Left renal pelvis (tissue), 4 donors: ENCODE measurements at places on chromosomes 1 and 21.
A peak's percentile ranks its signal among the peaks of the same experiment; 100 is the strongest.

DNA sequence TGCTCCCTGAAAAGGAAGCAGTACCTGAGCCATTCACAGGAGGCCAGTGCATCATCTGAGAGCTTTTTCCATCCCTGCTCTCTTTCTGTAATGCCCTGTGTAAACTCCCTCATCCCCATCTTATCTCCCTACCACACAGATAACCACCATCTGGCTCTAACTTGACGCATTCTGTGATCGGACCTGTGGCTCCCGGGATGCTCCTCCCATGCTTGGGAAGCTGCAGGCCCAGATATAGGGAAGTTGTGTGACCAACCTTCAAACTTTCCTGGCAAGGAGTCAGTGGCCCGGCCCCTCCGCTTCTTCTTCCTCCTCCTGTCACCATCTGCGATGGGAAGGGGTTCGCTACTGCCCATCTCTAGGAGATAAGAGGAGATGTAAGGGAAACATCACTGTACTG lies 21.1 kb downstream of the MKNK1 start:
- no peak for DNase-seq

- DNase-seq, result no peak
Measured at GRCh38 chr1:94614996-94615395, 73.4 kb upstream of the F3 start.

DNA sequence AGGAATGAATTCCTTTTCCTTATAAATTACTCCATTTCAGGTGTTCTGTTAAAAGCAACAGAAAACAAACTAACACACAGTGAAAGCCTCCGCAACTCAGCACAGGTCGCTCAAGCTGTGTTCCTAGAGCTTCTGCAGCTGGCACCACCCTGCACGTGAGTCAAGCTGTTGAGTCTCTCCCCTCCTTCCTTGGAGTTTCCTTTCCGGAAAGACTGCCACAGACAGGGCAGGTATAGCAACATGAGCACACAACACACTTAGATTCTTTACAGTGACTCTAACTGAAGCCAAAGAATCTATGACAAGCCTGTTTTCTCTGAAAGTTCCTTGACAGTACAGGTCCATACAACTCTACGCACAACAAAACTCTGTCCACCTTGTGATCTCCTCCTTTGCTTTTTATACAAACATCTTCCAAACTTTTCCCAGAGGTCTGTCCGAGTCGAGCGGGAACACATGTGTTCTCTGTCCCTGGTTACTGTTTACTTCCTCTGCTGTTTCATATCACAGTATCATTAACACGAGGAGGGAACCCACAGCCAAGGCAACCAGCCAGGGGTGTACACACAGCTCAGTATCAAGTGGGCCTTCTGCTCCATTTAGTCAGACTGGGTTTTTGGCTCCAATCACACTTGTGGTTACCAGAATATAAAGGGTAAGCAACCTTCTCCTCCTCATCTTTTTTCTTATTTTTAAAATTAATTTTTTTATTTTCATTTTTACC lies 38.7 kb upstream of the DESI2 start:
- no peak for DNase-seq

DNA sequence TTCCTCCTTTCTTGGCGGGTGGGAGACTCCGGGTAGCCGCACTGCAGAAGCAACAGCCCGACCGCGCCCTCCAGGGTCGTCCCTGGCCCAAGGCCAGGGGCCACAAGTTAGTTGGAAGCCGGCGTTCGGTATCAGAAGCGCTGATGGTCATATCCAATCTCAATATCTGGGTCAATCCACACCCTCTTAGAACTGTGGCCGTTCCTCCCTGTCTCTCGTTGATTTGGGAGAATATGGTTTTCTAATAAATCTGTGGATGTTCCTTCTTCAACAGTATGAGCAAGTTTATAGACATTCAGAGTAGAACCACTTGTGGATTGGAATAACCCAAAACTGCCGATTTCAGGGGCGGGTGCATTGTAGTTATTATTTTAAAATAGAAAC lies 2.5 kb downstream of the OLIG2 start:
- DNase-seq, result no peak

DNA sequence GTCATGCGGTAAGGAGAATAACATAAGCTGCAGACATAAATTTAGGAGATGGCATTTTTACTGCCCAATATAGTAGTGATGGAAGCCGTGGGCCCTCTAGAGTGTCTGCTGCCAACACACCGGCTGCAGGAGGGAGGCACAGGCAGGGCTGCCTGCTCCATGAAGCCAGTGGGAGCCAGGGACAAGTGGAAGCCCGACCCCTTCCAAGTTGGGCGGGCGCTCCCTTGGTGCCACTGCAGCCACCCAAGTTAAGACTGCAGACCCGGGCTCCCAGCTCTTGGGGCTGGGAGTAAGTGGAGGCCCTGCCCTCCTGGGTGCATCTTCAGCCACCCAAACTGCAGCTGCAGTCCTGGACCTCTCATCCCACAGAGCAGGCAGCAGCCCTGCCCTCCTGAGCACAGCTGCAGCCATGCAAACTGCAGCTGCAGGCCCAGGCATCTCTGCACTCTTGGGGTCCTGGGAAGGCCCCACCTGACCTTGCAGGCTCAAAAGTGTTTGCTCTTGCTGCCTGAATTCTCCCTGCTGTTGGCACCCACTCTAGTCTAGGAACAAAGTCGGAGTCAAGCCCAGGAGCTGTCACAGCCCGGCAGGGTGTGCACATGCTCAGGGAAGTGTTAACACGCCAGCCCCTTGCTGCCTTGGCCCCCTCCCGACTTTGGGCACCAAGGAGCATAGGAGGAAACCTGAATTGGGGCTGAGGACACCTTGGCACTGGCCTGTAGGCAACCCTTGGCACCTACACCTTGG lies 437.2 kb upstream of the PRMT6 start:
- no peak for DNase-seq

DNA sequence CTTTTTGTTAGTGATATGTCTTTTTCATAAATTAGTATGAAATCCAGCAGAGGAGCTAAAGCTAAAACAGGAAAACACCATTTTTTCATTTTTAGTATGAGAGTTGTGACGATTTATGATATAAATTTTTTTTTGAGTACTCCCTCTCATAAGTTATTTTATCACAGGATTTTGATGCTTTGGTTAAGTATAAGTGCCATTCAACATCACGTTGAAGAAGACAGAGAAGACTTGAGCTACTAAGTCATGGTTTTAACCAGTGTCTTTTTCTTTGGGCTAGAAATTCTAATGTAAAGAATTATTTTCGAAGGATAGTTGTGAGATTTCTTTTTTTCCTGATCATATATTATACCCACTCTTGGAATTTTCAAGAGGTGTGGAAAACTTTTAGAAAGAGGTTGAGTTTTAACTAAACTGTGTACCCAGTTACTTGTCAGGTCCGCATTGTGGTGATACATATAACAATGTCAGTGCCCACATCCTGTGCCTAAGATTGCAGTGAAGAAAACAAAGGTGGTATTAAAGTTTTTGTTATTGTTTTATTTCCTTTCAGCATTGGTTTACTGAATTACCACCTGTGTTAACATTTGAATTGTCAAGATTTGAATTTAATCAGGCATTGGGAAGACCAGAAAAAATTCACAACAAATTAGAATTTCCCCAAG lies 93.8 kb downstream of the USP25 start:
- no peak for DNase-seq

DNA sequence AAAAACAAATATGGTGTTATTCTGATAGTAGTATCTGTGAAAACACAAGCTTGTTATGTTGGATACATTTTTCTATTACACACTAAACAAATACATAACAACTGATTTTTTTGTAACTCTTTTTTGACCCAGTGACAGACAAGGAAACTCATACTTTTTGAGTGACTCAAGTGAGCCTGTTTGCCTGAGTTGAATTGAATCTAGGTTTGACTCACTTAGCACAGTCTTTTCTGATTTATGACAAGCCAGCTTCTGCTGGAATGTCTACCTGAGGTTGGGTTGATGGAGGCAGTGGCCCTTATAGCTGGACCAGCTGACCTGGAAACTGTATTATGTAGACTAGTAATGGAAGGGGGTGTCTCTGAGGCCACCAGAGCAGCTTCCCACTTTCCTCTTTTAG lies 4.2 kb upstream of the CLCA4 start:
- no peak for DNase-seq

GRCh38 chr1:6001992-6002576 lies 9.9 kb upstream of the NPHP4 start:
- DNase-seq, result no peak

DNA sequence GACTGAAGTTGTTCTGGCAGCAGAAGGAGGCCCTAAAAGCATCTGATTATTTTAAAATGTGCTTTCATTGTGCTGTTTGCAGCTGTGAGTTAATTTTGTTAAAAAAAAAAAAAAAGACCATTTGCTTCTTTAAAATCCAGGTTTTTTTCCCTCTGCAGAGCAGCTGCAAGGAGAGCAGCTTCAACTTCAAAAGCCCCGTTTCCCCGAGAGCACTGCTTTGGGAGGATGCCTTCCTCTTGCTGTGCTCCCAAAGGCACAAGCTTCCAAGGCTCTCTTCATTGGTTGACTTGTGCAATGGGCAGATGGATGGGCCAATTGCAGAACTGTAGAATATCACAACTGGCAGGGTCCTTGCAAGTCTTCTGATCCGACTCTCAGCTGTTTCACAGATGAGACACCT lies 459.2 kb upstream of the PKN2 start:
- DNase-seq, result no peak

- peak; percentile 1 for DNase-seq
Measured at GRCh38 chr1:102434421-102434820, 437.7 kb upstream of the OLFM3 start.

GRCh38 chr21:45950740-45951515 lies 30.6 kb upstream of the COL6A1 start:
- DNase-seq, result no peak

DNA sequence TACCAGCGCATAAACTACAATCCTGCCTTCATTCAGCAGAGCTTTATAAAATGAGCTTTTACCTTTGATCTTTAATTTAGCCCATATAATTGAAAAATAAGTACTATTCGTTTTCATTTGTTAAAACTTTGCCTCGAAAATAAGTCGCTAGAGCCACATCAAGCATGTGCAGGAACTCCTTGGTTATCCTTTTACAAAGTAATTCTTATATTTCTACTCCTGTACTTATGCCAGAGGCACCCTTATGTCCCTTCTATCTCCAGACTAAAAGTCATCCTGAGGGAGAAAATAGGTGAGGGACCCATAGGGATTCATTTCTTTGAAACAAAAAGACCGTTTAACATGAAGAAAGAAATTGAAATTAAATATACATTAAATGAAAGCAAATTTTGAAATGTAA lies 278.2 kb upstream of the C1orf105 start:
- DNase-seq, result no peak

DNA sequence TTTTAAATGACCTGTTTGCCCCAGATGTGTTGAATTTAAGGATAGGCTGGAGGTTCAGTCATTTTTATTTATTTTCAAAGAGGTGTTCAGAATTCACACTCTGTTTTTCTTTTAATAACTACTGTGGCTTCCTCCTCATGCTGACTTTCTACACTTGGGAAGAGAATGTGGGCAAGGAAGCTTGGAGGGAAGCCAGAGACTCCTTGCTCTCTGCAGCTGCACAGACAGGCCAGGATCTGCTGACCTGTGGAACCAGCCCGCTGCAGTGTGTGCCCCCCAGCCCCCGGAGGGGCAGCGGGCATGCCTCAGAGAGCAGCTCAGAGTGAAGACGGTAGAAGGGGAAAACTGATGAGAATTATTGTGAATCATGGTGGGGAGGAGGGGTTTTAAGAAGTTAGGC lies 16.9 kb downstream of the MGST3 start:
- no peak for DNase-seq

- DNase-seq, result no peak
Measured at GRCh38 chr1:108085628-108086027, 114.5 kb downstream of the SLC25A24 start.

DNA sequence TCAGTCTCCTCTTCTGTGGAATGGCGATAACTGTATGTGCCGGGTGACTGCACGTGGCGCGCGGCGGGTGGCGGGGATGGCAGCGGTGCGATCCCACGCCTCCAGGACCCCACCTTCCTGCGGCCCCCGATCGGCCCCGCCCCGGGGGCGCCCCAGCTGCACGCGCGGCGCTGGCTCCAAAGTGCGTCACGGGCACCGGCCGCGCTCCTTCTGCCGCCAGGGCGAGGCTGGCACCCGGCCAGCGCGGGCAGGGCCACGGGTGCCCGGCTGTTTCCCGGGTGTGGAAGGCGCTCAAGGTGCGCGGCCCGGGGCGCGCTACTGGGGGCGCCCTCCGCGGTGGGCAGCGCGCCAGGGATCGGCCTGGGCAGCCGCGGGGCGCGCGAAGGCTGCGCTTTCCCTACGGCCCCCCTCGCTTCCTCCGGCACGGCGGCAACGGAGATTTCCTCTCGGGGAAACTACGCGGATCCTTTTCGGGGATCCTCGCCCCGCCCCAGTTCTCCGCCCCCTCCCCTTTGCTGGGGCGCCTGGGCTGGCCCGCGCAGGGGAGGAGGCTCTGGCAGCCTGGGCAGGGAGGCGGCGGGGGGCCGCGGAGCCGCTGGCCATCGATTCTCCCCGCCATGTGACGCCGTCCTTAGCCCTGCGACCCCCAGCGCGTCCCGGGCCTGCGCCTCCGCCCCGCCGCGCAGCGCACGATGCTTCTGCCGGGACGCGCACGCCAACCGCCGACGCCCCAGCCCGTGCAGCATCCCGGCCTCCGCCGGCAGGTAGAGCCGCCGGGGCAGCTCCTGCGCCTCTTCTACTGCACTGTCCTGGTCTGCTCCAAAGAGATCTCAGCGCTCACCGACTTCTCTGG lies at the start of gene EVA1C:
EVA1C (plus strand) TSS at position 545 of the 853 bp plus-strand sequence; CDS start at position 693, 148 bp downstream.
- DNase-seq, result no peak

- DNase-seq, result no peak
Measured at GRCh38 chr1:206706298-206706791, 21.6 kb downstream of the MAPKAPK2 start.

DNA sequence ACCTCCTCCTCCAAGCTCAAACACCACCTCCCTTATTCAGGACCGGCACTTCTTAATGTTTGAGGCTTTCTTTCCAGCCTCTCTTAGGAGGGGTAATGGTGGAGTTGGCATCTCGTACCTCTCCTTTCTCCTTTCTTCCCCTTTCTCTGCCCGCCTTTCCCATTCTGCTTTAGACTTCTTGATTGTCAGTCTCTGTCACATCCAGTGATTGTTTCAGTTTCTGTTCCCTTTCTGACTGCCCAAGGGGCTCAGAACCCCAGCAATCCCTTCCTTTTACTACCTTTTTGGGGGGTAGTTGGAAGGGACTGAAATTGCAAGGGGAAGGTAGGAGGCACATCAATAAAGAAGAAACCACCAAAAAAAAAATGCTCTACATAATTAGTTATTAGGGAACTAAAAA lies 5.6 kb downstream of the ELK4 start:
- no peak for DNase-seq

- DNase-seq, result no peak
Measured at GRCh38 chr1:215192306-215192705, 109.8 kb downstream of the KCNK2 start.

DNA sequence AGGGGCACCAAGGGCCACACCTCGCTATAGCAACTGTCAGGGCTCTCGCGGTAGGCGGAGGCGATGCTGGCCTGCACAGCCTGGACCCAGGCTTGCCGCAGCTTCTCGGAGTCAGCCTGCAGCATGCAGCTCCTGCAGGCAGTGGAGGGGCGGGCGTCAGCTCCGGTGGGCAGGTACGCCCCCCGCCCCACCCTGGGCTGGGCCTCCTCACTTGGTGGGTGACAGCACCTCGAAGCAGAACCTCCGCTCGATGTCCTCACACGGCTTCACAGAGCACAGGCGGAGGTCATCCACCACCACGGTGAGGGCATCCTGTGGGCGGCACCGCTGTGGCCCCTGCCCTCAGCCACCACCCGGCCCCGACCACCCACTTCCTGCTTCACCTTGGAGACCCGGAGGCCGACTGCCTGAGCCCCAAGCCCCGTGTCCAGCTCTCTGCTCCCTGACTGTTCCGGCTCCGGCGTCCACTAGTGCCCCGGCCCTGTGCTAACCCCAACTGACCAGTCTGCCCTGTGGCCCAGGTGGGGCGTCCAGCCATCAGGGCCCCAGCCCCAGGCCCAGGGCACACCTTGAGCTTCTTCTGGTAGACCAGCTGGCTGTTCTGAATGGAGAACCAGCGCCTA lies 9.8 kb downstream of the ACAP3 start:
- DNase-seq, result no peak
